H9 (cell line): ENCODE measurements at places on chromosomes 11 and 22. TPM values are rescaled to one million over a fixed set of nuclear protein-coding genes. Genes with fewer than 3 reads are reported as not detected.
A peak's percentile ranks its signal among the peaks of the same experiment; 100 is the strongest.

DNA sequence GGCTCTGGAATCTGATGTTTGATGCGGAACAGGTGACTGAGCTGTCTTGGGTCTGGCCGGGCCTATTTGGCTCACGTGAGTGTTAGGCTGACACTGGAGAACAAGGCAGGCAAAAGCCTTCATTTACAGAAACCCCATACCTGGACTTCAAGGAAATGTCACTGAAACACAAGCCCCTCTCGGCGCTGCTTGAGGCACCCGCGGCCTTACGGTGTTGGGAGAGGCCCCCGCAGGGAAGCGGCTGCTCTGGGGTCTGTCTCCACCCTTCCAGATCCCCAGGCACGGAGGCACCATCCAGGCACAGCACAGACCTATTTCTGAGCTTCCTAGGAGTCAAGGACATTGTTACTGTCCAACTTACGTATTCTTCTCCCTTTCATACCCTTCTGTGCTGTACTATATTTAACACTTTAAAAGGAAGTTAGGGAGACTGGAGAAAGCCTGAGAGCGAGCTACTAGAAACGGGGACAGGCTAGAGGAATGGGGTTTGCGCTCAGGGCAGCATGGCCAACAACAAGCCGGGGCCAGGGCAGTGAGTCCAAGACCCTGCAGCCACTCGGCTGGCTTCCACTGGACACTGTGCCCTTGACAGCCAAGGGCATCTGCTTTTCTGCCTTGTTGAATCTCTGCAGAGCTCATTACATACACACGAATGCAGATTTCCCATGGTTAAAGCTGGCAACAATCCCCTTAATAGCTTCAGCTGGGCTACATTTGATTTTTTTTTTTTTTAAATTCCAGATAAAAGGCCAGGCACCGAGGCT is 23.8 kb downstream of the DRD4 start:
- peaks cover 33% of the 10 kb centered on the region for H3K36me3 ChIP-seq
- H3K27ac ChIP-seq: no peak overlapping the region
- H3K27me3 ChIP-seq: no peaks in the 10 kb centered on the region
- no peak overlapping the region for H3K4me3 ChIP-seq
- DNase-seq: no peak
- no peaks in the 10 kb centered on the region for H3K4me1 ChIP-seq

DNA sequence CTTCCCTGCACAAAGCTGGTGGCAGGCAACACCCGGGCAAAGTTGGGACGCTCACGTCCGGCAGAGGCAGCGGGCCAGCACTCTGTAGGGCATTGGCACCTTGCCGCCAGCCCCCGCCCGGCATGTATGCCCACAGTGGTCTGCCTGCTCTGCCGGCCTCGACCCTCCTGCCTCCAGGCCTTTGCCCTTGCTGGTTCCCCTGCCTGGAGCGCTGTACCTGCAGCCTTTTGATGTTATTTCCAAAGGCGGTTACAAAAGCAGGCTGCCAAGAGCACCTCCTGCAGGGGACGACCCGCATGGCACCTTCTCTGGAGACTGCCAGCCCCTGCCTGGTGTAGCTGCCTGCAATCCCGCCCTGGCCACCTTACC is 56.5 kb upstream of the SHISAL1 start:
- H3K4me3 ChIP-seq: no peak overlapping the region
- no peaks in the 10 kb centered on the region for H3K4me1 ChIP-seq
- peak; percentile 79 for DNase-seq
- H3K27me3 ChIP-seq: no peaks in the 10 kb centered on the region
- H3K36me3 ChIP-seq: peaks cover 1% of the 10 kb centered on the region; the same call in 1 of the 3 replicates

DNA sequence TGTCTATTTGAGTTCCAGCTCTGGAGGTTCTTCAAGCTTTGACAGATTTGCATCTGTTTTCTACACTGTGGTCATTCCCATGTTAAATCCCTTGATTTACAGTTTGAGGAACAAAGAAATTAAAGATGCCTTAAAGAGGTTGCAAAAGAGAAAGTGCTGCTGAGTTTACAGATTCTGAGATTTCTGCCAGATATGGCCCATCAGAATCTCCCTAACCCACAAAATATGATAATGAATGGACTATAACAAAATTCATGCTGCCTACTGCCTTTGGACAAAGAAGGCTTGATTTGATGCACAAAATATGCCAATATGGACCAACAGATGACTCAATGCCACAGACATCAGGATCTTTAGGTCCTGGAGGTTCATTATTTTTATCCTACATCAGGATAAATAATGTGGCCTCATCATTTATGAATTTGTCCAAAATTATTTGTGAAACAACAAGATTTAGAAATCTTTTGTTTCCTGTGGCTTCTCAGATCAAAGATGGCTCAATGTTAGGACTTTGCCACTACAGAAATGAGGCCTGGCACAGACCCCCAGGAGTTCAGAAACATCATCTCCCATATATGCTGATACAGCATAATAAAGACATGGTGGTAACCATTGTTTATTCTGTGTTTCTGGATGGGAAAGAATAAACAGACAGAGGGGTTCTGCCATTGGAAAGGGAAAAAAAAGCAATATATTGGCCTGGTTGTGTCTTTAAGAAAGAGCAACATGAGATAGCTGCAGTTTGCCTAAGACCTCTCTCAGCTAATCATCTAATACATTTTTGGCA is 6.7 kb downstream of the OR5AN1 start:
- no peaks in the 10 kb centered on the region for H3K27me3 ChIP-seq
- no peak overlapping the region for H3K27ac ChIP-seq
- no peak overlapping the region for H3K4me3 ChIP-seq
- H3K4me1 ChIP-seq: no peaks in the 10 kb centered on the region
- DNase-seq: no peak
- peaks cover 7% of the 10 kb centered on the region; the same call in 1 of the 2 replicates for H3K36me3 ChIP-seq

The SLC7A4 gene
- total RNA-seq: 0.09 and 0.22 TPM in 2 replicates

DNA sequence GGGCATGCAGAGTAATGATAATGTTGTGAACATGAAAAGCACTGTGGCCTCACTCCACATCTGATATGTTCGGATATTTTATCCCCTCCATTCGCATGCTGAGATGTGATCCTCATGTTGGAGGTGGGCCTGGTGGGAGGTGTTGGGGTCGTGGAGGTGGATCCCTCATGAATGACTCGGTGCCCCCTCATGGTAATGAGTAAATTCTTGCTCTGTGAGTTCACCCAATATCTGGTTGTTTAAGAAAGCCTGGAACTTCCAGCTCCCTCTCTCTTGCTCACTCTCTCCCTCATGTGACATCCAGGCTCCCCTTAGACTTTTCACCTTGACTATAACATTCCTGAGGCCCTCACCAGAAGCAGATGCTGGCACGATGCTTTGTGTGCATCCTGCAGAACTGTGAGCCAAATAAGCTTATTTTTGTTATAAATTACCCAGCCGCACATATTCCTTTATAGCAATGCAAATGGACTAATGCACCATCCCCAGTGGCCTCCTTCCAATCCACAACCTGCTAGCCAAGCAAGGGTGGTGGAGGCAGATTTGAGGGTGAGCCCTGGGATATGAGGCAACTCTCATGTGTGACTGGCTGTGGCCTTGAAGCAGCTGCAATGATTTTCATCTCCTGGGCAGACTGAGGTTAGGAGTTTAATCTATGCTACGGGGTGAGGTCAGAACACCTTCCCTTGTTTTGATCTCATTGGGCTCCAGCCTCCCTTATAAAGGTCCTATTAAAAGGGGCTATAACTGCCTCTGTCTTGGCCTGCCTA is 276.5 kb downstream of the ETS1 start:
- no peak overlapping the region for H3K27ac ChIP-seq
- no peak for DNase-seq
- H3K36me3 ChIP-seq: peaks cover 19% of the 10 kb centered on the region
- no peaks in the 10 kb centered on the region for H3K27me3 ChIP-seq

- no peaks in the 10 kb centered on the region; the same call in 1 of the 2 replicates for H3K27me3 ChIP-seq
- no peaks in the 10 kb centered on the region for H3K36me3 ChIP-seq
- H3K4me3 ChIP-seq: no peak overlapping the region
- peak; percentile 21 for DNase-seq
- H3K4me1 ChIP-seq: peaks cover 3% of the 10 kb centered on the region; the same call in 1 of the 2 replicates
- H3K27ac ChIP-seq: no peak overlapping the region
Measured at GRCh38 chr11:2210366-2211112, 38.9 kb upstream of the TH start.

DNA sequence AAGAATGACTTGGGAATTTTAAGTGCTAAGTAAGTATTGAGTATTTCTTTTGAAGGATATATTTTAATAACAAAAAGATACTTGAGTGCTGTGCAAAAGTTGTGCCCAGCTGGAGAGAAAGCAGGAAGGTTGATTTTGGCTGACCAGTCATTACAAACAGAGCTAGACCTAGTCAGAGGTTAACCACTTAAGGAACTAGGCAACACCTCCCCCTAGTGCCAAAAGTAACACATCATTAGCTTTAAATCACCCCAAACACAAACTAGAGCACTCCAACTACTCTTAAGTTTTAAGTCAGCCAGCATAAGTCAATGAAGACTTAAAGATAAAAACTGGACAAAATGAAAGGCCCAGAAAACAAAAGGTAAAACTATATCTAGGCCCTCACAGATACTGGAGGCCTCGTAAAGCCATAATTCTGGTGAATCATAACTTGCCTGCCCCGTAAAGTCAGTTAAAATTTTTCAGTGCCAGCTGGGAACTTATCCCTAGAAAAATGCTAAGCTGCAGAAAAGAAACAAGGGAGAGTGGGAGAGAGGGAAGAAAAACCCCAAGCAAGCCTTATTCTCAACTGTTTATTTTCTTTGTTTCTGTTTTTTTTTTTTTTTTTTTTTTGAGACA is 4.6 kb downstream of the TMEM9B start:
- no peaks in the 10 kb centered on the region for H3K27me3 ChIP-seq
- DNase-seq: peak; percentile 34
- no peaks in the 10 kb centered on the region for H3K4me1 ChIP-seq
- H3K36me3 ChIP-seq: peaks cover 17% of the 10 kb centered on the region

GRCh38 chr11:73566977-73567755 is 30.7 kb downstream of the FAM168A start:
- H3K4me1 ChIP-seq: no peaks in the 10 kb centered on the region
- no peak for DNase-seq
- no peaks in the 10 kb centered on the region for H3K27me3 ChIP-seq
- H3K27ac ChIP-seq: no peak overlapping the region
- H3K36me3 ChIP-seq: peaks cover 7% of the 10 kb centered on the region; the same call in 1 of the 2 replicates

GRCh38 chr11:64180891-64181290 is 5.1 kb upstream of the STIP1 start:
- no peak for DNase-seq
- peak overlapping the region; percentile 60; the same call in 2 of the 3 replicates for H3K4me3 ChIP-seq
- H3K27ac ChIP-seq: no peak overlapping the region
- H3K4me1 ChIP-seq: peaks cover 4% of the 10 kb centered on the region; the same call in 1 of the 2 replicates
- H3K27me3 ChIP-seq: no peaks in the 10 kb centered on the region; the same call in 1 of the 2 replicates
- H3K36me3 ChIP-seq: peaks cover 24% of the 10 kb centered on the region

GRCh38 chr22:37920126-37920525 is 14.0 kb downstream of the MICALL1 start:
- no peak overlapping the region for H3K27ac ChIP-seq
- no peaks in the 10 kb centered on the region for H3K27me3 ChIP-seq
- no peak for DNase-seq
- H3K4me3 ChIP-seq: no peak overlapping the region

The PARVA gene
- 18.1 and 21.8 TPM in 2 replicates for total RNA-seq

GRCh38 chr11:64341429-64341828 is 1.4 kb downstream of the CCDC88B start:
- 0 out of 2 replicates have a peak, but pooled peaks cover 2% of the 10 kb centered on the region for H3K36me3 ChIP-seq
- DNase-seq: no peak
- H3K4me3 ChIP-seq: peak overlapping the region; percentile 84
- no peaks in the 10 kb centered on the region for H3K27me3 ChIP-seq
- no peaks in the 10 kb centered on the region; the same call in 1 of the 2 replicates for H3K4me1 ChIP-seq
- no peak overlapping the region for H3K27ac ChIP-seq

The TSSC4 gene
- 51.0 and 59.4 TPM in 2 replicates for total RNA-seq

- peaks cover 4% of the 10 kb centered on the region for H3K36me3 ChIP-seq
- H3K4me1 ChIP-seq: no peaks in the 10 kb centered on the region
- H3K27me3 ChIP-seq: no peaks in the 10 kb centered on the region
- no peak overlapping the region for H3K27ac ChIP-seq
- no peak overlapping the region for H3K4me3 ChIP-seq
- no peak for DNase-seq
Measured at GRCh38 chr22:32900886-32901635, 99.6 kb downstream of the TIMP3 start.

DNA sequence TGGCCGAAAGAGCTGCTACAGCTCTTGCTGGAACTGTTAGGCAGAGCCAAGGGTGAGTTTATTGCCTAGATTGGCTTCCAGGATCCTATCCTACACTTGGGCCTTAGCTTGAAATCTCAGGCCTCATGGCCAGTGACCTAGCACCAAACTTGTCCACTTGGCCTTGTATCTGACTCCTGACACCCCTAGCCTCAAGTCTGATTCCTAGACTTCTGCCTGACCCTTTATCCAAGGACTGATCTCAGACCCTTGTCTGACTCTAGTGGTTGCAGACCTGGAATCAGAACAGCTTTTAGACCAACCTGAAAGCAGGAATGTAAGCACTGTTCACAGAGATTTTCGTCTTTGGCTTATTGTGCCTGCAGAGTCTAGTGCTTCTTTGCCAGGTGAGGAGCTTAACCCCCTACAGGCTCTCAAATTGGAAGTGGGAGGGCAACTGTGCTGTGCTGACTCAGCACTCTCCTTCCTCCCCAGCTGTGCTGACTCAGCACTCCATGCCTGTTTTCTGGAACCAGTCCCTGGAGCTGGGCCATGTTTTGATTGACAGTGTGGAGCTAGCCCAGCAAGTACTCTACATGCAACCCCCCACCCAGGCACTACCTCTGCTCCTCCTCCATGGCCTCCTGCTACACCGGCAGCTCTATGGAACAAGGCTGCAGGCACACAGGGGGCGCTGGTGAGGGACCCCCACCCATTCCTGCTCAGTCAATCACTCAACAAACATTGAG is 35.1 kb downstream of the RRP8 start:
- H3K36me3 ChIP-seq: no peaks in the 10 kb centered on the region; the same call in 1 of the 3 replicates
- no peak overlapping the region for H3K27ac ChIP-seq
- H3K4me1 ChIP-seq: peaks cover 6% of the 10 kb centered on the region; the same call in 1 of the 2 replicates
- no peak overlapping the region for H3K4me3 ChIP-seq
- H3K27me3 ChIP-seq: no peaks in the 10 kb centered on the region

The HPS4 gene
- 24.4 and 26.2 TPM in 2 replicates for total RNA-seq

DNA sequence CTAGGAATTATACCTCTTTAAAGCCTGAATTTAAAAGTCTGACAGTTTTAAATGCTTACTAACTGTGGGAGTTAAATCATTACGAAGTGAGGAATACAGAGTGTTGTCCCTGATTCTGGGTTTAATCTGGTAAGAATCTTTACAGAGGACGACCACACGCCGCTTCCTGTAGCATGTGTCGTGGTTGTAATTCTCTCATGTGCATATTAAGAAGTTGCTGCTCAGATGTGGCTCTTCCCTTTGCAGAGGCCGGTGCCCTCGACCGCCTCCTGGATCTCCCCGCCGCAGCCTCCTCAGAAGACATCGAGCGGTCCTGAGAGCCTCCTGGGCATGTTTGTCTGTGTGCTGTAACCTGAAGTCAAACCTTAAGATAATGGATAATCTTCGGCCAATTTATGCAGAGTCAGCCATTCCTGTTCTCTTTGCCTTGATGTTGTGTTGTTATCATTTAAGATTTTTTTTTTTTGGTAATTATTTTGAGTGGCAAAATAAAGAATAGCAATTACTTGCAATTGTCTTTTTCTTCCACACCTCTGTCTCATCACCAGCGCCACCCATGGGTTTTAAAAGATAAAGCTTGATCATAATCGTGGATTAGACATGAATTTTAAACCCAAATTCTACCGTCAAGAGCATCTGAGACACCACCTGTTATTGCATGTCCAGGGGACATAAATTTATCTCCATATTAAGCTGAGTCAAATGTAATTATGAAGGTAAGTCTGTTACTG is 6.5 kb downstream of the GAL start:
- H3K4me3 ChIP-seq: no peak overlapping the region
- peaks cover 2% of the 10 kb centered on the region; the same call in 1 of the 2 replicates for H3K4me1 ChIP-seq
- peaks cover 2% of the 10 kb centered on the region; the same call in 1 of the 2 replicates for H3K27me3 ChIP-seq
- DNase-seq: peak; percentile 28
- no peak overlapping the region for H3K27ac ChIP-seq
